ENCODE measurements at places on chromosomes 3 and 15. TPM values are rescaled to one million over a fixed set of nuclear protein-coding genes. Genes with fewer than 3 reads are reported as not detected.

DNA sequence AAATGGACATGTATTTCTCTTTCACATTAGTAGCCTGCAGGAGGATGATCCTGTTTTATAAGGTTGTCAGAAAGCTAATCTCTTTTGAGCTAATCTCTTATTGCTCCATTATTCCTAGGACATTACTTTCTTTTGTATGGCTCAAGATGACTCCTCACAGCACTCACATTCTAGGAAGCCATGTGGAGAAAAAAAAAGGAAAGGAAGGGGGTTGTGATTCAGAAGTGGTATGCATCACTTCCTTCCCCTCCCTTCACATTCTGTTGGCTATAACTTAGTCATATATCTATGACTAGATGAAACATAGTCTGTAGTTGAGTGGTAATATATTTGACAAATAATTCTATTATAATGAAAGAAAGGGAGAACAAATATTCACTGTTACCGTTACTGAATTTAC, 168.8 kb upstream of the TTC14 start:
- DNase-seq, result peak; percentile 30

DNA sequence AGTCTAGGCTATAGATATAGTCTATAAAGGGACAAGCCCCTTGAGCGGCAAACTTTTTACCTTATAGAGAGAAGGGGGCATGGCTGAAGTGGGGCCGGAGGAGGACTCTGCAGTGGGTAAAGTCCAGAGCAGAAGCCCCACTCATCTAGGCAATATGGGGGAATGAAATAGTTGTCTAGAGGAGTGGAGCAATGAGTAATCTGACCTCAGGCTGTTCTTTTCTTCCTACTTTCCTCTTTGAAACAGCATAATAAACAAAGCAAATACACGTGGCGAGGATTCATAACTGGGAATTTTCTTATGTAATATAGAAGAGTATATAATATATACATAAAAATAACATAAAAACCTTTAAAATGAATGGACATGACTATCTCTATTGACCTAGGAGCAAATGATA, 546.4 kb upstream of the ZNF385D start:
- DNase-seq, result no peak

The IQCF5 gene
- total RNA-seq, result not detected

GRCh38 chr3:191269289-191270085, 59.7 kb upstream of the CCDC50 start:
- no peak for DNase-seq

DNA sequence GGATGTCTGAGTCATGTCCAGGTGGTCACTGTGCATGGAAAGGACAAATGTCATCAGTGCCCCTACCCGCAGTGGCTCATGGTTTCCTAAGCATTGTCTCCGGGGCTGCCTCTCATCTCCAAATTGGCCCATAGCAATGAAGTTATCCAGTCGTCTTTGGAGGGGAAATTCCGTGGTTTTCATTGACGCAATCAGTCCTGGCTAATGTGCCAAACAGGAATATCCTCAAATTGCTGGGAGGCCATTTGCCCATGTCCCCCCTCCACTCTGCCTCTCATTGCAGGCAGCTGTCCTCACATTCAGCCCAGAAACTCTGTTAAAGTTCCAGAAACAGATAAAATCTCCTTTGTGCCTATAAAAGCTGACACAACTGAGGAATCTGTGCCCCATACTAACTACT, 81.6 kb downstream of the MCTP2 start:
- DNase-seq, result no peak

The CLRN1 gene
- not detected for total RNA-seq

All from lung microvascular endothelial cell (primary cell).